DND-41 (cell line): ENCODE measurements at places on chromosomes 7 and 10.
A peak's percentile ranks its signal among the peaks of the same experiment; 100 is the strongest.

DNA sequence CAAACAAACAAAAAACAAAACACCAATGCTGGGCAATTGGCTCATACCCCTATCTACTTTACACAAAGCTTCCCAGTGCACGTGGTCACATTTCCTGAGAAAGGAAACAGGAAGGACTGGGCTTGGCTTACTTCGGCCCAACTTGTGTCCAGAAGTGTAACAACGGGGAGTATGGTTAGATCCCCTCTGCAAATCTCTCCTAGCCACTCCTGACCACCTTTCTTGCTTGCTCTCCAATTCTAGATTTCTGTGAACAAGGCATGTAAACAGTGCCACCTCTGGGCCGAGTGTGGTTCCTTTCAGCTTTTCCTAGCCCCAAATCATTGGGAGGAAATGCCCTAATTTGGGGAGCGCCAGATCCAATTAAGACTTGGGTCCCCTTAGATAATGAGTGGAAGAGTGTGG lies 21.0 kb upstream of the FRAT2 start:
- DNase-seq: no peak
- no peak overlapping the region for H3K4me3 ChIP-seq
- no peaks in the 10 kb centered on the region for H3K4me1 ChIP-seq
- no peak overlapping the region for H3K27ac ChIP-seq
- H3K36me3 ChIP-seq: peaks cover 44% of the 10 kb centered on the region

DNA sequence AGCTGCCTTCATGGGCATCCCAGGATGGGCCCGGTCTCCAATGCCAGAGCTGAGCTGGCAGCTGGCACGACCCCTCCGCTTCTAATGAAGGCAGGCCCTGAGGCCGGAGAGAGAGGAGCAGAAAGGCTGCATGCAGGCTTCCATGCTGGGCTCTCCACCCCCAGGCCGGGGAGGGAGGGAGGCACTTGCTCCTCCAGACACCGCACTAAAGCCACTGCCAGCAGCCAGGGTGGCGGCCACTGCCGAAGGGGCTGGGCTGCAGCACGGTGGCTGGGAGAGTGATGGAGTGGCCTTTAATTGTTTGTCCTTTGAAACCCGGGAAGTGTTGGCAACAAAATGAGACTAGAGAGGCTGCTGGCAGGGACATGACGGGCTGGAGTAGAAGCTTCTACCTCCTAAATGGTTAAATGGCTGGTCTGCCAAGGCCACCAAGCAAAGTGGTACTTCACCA lies 236.5 kb downstream of the SKAP2 start:
- no peak for DNase-seq
- no peak overlapping the region for H3K27ac ChIP-seq
- no peaks in the 10 kb centered on the region for H3K4me1 ChIP-seq
- no peaks in the 10 kb centered on the region for H3K27me3 ChIP-seq
- H3K4me3 ChIP-seq: no peak overlapping the region

- DNase-seq: peak; percentile 81
- H3K36me3 ChIP-seq: peaks cover 16% of the 10 kb centered on the region
- H3K4me1 ChIP-seq: peaks cover 36% of the 10 kb centered on the region
- peaks cover 36% of the 10 kb centered on the region for H3K27me3 ChIP-seq
- peak overlapping the region; percentile 76 for H3K27ac ChIP-seq
Observed at GRCh38 chr7:87220026-87220733, 648 bp upstream of the TMEM243 start.

- no peak overlapping the region for H3K4me3 ChIP-seq
- no peaks in the 10 kb centered on the region for H3K36me3 ChIP-seq
- no peak for DNase-seq
- H3K27me3 ChIP-seq: peaks cover 16% of the 10 kb centered on the region
- no peaks in the 10 kb centered on the region for H3K4me1 ChIP-seq
Observed at GRCh38 chr7:35548291-35548690, 146.6 kb downstream of the HERPUD2 start.

GRCh38 chr10:104311184-104311720 lies 27.0 kb downstream of the ITPRIP start:
- no peaks in the 10 kb centered on the region for H3K4me1 ChIP-seq
- no peak overlapping the region for H3K4me3 ChIP-seq
- H3K27me3 ChIP-seq: no peaks in the 10 kb centered on the region
- H3K27ac ChIP-seq: no peak overlapping the region

- no peaks in the 10 kb centered on the region for H3K27me3 ChIP-seq
- no peaks in the 10 kb centered on the region for H3K36me3 ChIP-seq
- no peak overlapping the region for H3K4me3 ChIP-seq
- peaks cover 41% of the 10 kb centered on the region for H3K4me1 ChIP-seq
- DNase-seq: no peak
Observed at GRCh38 chr10:46084321-46085165, 38.5 kb upstream of the MSMB start.

DNA sequence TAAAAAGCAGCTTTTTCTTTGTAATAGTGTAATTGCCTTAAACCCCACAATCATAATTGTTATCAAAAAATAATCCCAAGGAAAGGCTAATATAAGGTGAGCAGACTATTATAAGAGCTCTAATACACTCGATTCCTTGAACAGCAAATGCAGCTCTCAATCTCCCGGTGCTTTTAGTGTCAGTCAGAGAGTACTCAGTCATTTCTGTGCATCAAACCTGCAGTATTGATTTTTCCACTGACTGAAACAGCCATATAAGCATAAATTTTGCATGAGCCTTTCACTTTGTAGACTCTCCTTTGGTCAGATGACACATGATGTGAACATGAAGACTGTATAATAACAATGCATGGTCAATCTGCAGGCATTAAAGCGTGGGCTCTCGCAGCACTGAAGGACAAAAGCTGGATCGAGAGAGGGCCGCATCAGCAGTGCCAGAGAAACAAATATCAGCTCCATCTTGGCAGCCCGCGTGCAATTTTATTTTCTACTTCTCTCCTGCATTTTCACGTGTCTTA lies 272.0 kb downstream of the POU6F2 start:
- H3K4me3 ChIP-seq: no peak overlapping the region
- H3K36me3 ChIP-seq: no peaks in the 10 kb centered on the region
- no peak overlapping the region for H3K27ac ChIP-seq
- H3K4me1 ChIP-seq: no peaks in the 10 kb centered on the region
- no peak for DNase-seq

GRCh38 chr7:25583621-25584020 lies 355.3 kb upstream of the NPVF start:
- no peaks in the 10 kb centered on the region for H3K4me1 ChIP-seq
- no peaks in the 10 kb centered on the region for H3K36me3 ChIP-seq
- H3K4me3 ChIP-seq: no peak overlapping the region
- DNase-seq: no peak

DNA sequence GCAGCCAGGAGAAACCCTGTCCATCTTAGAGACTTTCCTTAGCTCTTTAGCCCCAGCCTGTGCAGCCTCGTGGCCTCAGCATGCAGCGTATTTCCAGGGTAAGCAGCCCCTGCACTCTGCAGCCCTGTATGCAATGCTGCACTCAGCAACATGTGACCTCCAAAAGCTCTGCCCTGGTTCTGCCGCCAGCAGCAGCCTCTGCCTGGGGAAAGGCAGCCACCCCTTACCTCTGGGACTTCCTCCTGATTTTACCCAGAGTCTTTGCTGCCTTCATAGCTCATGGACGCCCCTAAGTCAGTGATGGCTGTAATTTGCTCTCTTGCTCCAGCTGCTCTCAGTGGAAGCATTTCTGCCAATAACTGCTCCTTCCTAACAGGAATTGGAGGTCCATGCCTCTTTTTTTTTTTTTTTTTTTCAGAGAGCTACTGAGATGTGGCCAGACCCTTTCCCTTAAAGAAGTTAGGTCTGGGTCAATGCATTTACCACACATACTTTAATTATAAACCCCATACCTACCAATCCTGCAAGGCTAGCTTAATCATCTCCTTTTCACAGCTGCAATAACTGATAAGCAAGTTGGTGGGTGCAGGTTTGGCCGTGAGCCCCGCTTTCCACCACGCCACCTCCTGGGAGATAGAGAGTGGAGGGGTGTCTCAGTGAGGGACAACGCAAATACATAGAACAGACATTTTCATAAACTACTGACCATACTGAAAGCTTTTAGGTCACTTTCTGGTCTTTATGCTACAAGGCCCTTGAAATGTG lies 71.7 kb downstream of the RAMP3 start:
- no peak for DNase-seq
- no peak overlapping the region for H3K27ac ChIP-seq

- H3K4me3 ChIP-seq: no peak overlapping the region
- no peaks in the 10 kb centered on the region for H3K4me1 ChIP-seq
- no peak for DNase-seq
- H3K27me3 ChIP-seq: no peaks in the 10 kb centered on the region
Observed at GRCh38 chr10:5556576-5556975, 31.8 kb downstream of the CALML3 start.

GRCh38 chr7:5701085-5701914 lies 80.2 kb downstream of the RNF216 start:
- no peak overlapping the region for H3K4me3 ChIP-seq
- no peak for DNase-seq
- H3K4me1 ChIP-seq: peaks cover 15% of the 10 kb centered on the region

DNA sequence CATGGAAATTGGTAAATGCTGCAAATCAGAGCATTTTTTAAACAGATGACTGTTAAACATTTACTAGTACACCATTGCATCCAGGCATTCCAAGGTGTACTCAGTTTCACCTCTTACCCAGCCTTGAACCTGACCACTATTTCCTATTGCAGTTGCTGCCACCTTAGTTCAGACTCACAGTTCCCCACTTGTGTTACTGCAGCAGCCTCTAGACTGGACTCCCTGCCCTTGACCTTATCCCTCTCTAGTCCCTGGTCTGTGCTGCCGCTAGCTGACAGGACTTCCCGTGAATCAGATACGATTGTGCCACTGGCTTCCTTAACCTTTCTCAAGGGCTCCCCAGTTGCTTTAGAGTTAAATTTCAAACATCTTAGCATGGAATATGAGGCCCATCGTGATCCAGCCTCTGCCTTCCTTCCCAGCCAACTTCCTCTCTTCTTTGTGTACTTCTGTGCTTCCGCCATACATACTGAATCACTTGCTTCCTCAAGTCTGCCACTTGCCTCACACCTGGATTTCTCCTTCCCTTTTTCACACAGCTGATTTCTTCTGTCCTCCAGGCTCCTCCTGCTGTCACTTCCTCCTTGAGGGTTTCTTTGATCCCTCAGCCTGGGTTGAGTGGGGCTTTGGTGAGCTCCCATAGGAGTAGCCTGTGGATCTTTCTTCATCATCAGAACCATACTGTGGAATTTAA lies 118.7 kb upstream of the GJD4 start:
- H3K27me3 ChIP-seq: no peaks in the 10 kb centered on the region
- no peaks in the 10 kb centered on the region for H3K4me1 ChIP-seq
- H3K27ac ChIP-seq: no peak overlapping the region

DNA sequence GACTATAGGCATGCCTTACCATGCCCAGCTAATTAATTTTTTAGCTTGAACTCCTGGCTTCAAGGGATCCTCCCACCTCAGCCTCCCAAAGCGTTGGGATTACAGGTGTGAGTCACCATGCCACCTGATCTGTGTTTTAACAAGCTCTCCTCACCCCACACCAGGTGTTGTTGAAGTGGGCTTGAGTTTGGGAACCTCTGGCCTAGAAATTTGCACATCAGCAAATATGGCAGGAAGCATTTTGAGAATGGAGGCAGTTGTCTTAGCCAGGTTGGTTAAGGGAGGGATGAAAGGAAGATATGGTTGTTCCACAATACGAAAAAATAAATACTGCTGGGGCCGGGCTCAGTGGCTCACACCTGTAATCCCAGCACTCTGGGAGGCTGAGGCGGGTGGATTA lies 433.1 kb downstream of the TYW1 start:
- H3K27me3 ChIP-seq: no peaks in the 10 kb centered on the region
- H3K4me3 ChIP-seq: no peak overlapping the region
- H3K36me3 ChIP-seq: no peaks in the 10 kb centered on the region
- DNase-seq: no peak

DNA sequence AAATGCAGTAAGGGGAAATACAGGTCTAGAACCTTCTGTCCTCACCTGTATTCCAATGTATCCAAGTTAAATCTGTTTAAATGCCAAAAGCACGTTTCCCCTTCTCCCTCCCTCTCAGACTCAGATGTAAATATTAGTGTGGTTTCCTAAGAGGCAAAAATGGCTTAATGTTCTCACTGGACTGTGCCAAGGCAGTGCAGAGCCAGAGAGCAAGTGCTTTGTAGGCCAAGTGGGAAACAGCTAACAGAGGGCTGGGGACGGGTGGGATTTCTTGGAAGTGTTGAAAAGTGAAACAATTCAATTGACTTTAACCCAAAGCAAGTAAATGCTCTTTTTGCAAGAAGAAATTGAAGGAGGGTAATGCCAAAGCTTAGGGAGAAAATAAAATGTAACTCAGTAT lies 103.1 kb downstream of the GSAP start:
- H3K27ac ChIP-seq: no peak overlapping the region
- H3K4me3 ChIP-seq: no peak overlapping the region
- no peak for DNase-seq

GRCh38 chr10:35378541-35379210 lies 42.4 kb downstream of the CCNY start:
- peaks cover 22% of the 10 kb centered on the region for H3K4me1 ChIP-seq
- H3K27ac ChIP-seq: peak overlapping the region; percentile 52
- no peak overlapping the region for H3K4me3 ChIP-seq
- H3K27me3 ChIP-seq: no peaks in the 10 kb centered on the region

DNA sequence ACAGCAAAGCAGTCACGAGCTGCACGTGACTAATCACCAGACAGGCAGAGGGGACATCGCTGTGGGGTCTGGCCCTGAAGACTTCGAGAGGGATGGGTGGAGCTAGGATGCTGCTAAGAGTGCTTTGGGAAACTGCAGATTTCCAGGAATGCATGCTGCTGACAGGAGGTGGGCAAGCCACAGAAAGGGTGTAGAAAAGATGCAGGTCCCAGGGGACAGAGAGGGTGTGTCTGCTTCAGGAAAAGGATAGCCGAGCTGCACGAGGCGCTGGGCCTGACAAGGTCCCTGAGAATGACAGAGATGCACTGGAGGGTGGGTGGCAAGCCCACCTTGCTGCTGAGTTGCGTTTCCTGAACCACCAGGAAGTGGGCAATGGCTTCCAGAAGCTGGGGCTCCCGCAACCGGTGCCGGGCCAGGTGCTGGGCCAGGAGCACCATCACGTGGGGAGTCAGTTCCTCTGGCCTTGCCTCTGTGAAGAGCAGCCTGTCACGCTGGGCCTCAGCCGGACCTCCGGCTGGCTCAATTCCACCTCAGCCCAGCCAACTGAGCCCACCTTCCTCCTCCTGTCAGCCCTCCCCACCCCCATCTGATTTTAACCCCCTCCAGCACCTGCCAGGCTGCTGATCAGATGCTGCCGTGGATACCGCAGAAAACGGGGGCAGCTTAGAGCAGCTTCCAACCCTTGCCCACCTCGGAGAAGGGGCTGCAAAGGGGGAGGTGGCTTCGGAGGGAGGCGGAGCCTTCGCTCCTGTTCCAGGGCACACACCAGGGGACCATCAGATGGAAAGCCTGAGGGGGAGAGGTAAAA lies 2.2 kb downstream of the FASTK start:
- DNase-seq: peak; percentile 30
- 0 out of 2 replicates have a peak overlapping the region, but pooled peaks have one; percentile 13 for H3K27ac ChIP-seq
- no peak overlapping the region for H3K4me3 ChIP-seq
- peaks cover 76% of the 10 kb centered on the region for H3K36me3 ChIP-seq
- H3K27me3 ChIP-seq: no peaks in the 10 kb centered on the region
- peaks cover 46% of the 10 kb centered on the region for H3K4me1 ChIP-seq
